Activated naive CD8-positive, alpha-beta T cell treated with anti-CD3 and anti-CD28 coated beads, Interleukin-2, amount 50 U/mL, for 16 hours (primary cell): ENCODE measurements at places on chromosomes 7 and 10.

DNA sequence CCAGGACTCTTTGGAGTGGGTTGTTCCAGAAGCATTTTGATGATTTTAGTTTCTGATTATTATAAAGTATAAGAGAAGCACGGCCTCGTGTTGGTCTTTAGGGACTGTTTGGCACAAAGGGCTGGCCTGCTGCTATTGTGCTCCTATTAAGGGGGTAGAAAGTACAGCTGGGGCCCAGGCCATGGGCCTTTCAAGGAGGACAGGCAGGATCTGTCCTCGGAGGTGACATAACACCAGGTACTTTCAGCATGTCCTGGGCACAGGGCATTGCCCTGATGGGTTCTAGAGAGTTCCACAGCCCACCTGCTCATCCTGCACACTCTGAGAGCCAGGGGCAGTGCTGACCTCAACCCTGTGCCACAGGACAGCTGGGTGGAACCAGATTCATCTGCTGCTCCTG lies 24.9 kb downstream of the STRA8 start:
- DNase-seq, result no peak

GRCh38 chr7:28958235-28958979 lies at the start of gene TRIL:
TRIL (minus strand) TSS chr7:28958330; CDS start chr7:28958046, 284 bp downstream.
- DNase-seq, result no peak

- DNase-seq, result no peak
Measured at GRCh38 chr7:80740778-80741545, 102.5 kb downstream of the CD36 start.

DNA sequence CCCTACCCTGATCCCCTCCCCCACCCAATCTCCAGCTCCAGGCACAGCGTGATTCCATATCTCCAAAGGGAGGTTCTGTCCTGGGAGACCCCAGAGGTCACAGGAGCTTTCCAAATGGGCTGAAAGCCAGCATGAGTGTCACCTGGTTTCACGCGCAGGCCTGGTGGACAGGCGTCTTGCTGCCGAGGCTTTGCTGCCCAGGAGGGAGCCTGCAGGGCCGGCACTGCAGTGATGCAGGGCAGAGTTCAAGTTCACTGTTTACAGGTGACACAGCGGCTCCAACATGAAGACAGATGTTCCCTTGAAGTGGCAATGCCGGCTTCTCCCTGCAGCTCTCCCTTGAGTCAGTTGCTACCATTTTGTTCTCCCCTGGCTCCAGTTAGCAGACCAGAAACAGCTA lies 104.3 kb downstream of the TCERG1L start:
- no peak for DNase-seq

DNA sequence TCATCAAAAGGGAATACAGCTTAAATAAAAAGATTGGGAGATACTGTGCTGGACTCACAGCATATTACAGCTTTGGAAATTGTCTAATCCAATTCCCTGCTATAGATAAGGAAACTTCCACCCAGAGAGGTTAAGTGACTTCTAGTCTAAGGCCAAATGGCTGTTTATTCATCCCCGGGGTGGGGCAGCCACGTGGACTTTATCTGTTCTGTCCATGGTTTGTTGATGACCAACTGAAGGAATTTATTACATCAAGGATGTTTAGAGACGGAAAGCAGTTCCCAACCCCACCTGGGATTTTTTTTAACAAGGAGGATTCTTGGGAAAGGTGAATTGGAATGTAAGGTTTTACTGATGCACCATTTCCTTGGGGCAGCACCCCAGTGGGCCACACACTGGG lies 88.6 kb downstream of the ATXN7L1 start:
- no peak for DNase-seq

DNA sequence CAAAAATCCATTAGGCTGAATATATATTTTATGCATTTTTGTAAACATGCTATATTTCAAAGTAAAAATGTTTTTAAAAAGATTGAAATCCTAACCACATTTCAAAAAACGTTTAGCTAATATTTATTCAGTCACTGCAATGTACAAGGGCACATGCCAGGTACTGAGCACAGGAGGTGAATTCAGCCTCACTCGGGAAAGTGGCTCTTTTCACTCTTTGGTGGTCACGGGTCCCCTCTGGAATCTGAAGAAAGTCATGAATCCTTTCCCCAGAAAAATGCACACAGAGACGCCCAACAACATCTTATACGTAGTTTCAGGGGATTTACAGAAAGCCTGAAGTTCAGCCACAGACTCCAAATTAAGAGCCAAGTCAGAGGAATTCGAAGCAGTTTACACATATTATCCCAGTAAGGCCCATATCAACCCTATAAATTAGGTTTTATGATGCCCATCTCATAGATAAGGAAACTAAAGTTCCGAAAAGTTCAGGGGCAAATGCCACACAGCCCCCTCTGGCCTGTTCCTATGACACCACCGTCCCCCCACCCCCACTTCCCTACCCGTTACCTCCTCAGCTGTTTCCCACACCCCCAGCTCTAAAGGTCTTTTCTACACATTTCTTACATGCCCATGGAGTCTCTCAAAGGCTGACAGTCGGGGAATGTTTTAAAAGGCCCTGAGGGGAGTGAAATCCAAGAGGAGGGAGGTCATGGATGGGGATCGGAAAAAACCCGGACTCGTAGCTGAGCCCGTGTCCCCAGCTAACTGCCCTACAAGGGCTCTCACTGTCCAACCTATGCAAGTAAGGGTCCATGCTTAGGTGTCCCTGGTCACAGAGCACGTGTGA lies 9.6 kb upstream of the SVOPL start:
- DNase-seq, result no peak

DNA sequence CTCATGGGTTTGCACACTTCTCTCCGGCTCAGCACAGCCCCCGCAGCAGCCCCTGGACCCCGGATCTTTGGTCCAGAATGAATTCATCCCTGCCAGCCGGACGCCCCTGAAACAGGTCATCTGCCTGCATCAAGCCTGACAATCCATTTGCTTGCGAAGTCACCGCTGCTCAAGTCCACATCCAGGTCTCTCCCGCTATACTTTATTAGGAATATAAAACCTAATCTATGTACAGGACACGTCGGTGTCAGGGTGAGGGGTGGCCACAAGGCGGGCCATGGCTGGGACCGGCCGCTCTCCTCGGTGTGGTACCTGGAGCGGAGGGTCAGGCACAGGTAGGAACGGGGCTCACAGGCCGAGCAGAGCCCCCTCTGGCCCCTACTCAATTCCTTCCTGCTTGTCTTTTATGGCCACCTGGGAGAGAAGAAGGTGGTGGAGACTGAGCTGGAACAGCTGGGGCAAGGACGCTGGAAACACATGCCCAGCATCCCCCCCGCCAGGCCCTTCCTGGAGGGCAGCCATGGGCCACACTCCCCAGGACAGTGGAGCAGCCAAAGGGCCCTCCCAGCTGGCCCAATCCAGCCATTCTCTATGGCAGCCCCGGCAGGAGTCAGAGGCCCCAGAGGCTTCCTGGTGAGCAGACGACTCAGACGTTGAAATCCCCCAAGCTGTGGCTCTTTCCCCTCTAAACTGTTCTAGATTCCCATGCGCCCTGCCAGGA lies 5.3 kb downstream of the POLR2J start:
- DNase-seq, result no peak

- no peak for DNase-seq
Measured at GRCh38 chr7:105538339-105538738, 6.3 kb downstream of the RINT1 start.

DNA sequence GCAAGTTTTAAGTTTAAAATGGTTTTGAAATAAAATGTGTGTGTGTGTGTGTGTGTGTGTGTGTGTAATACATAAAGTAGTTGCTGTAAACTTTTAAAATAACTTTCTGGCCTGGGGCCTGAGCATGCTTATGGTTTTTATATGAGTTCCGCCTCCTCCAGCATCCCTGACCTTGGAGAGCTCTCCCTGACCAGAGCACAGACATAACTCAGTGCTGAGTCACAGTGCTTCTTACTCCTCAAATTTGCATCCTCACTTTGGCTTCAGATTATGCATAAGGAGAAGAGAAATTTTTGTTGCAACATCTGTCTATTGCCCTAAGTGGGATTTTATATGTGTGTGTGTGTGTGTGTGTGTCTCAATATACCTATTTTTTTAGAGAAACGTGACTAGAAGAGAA lies 200.8 kb downstream of the ELMO1 start:
- DNase-seq, result no peak

DNA sequence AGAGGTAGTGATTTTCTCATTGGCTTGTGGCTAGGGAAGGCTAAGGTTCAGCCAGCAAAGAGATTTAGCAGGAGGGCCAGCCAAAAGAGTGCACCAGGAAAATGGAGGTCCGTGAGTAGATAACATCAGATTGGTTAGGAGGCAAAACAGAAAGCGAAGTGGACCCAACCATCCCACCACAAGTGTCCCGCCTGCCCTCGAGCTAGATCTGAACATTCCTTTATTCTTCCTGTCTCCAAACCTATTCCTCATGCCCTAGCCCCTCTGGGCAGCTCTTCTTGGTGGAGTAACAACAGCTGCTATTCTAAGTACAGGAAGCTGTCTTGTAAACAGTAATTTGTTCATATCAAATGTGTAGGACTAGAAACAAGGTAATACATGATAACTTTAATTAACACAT lies 85.7 kb upstream of the BET1 start:
- DNase-seq, result no peak

DNA sequence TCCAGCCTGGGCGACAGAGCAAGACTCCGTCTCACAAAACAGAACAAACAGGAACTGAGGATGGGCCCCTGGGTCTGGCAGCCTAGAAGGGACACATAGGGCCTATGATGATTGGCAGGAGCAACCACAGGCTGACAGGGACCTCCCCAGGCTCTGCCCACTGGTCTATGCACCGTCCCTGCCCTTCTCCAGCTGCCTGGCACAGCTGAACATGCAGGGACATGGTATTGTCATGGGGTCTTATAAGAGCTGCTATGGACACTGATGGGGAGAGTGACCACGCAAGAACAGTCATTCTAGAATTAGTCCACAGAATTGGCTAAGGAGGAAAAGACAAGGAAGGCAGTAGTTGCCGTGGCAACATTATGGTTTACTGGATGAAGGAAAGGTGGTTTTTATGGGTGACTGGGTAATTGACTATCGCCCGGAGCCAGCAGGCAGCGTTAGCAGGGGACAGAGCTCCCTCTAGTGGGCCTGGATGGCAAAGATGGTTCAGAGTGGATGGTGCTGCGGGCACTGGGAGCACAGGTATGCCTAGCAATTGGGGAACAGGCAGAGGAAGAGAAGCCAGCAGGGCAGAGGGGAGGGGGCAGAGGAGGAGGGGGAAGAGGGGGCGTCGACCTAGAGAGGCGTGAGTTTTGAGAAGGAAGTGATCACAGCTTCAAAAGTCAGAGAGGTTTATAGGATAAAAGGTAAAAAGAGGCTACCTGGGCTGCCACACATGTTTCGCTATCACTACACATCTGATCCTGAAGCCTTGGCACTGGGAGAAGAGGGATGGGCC lies 7.8 kb upstream of the TRIM56 start:
- DNase-seq, result peak; percentile 71

DNA sequence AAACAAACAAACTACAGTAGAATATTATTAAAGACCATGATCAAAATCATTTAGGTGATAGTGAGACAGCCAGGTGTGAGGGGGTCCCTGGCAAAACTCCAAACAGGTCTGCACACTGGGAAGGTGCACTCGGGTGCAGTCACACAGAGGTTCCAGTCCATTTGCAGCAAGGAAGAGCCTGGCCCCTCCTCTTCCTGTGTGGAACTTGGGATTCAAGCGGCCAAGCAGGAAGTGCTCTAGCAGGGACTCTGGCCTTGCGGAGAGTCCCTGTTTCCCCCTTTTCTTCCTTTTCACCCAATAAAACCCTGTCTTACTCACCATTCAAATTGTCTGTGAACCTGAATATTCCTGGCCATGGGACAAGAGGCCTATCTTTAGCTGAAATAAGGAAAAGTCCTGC lies 181.8 kb downstream of the LRRTM3 start:
- no peak for DNase-seq

- no peak for DNase-seq
Measured at GRCh38 chr7:8384901-8385300, 48.5 kb upstream of the NXPH1 start.

DNA sequence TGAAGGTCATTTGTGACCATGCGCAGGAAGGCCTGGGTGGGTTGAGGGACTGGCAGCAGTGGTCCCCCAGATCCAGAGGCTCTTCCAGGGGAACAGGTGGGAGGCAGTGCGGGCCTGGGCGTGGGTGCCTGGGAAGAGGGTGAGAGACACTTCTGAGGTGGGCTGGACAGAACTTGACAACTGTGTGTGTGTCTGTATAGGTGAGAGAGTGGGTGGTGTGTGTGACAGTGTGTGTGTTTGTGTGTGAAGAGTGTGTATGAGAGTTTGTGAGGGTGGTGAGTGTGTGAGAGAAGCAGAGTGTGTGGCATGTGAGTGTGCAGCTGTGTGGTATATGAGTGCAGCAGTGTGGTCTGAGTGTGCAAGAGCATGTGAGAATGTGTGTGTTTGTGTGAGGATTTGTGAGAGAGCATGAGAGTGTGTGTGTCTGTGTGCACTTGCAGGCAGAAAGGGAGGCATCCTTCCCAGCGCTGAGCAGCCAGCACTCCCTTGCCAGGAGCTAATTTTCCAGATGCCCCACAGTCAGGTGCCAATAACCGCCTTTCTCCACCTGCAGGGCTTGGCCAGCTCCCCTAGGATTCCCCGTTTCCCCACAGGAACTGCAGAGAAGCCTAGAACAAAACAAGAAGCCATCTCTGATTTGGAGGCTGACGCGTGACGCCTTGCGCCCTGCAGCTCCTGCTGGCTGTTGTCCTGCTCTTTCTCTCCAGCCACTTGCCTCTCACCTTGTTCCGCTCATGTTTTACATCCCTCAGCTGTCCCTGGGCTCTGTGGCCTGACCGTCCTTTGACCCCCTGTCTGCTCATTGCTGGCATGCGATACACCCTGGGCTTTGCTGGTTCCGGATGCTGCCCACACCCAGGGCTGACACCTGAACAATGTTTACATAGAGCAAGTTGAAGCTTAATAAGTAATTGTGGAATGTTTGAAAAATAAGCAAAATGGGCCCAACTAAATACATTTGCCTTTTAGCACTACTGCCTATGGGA lies 88.0 kb downstream of the TMEM178B start:
- DNase-seq, result no peak

DNA sequence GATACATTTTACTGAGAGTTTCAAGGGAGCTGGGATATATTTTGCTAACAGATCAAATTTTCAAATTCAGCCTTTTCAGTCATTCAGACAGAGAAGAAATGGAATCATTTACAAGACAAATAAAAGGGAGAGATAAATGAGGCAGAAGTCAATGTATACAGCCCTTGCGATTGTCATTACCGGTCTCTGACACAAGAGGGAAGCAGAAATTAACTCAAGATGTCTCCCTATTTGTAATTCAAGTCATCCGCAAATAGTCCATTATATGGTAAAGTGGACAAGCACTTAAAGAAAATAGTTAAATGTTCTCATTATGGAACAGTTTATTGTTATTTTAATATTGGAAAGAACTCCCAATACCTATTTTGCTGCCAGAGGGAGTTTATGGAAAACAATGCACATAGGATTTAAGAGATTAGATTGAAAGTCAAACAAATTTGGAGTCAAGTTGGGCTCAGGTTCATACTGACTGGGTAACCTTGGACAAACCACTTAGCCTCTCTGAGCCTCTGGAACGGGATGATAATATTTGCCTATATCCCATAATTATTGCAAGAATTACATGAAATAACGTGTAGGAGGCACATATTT lies 89.3 kb upstream of the PRKCQ start:
- no peak for DNase-seq

DNA sequence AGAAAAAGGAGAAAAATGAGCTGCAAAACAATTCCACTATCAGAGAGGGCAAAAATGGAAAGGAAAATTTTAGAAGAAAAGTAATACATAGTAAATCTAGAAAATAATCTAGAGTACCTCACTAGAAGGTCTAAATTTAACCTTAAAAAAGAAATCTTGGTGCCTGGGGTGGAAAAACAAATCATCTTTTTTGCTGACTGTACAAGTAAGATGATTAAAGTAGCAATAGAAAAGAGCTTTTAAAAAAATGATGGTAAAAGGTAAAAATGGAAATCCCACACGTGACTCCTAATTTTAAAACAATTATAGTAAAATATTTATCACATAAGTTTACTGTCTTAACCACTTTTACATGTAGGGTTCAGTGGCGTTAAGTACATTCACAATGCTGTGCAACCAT lies 28.8 kb upstream of the GOT1 start:
- DNase-seq, result no peak
